ENCODE measurements at places on chromosomes 16 and 17. TPM values are rescaled to one million over a fixed set of nuclear protein-coding genes. Genes with fewer than 3 reads are reported as not detected.

Gene VEZF1
- 22.0 TPM for total RNA-seq

Gene ZFHX3
- 0.72 TPM for total RNA-seq

Gene RASL10B
- total RNA-seq = 0.96 TPM

Gene NEURL4
- total RNA-seq = 21.9 TPM

Gene RPS6KB1
- 42.1 TPM for total RNA-seq

Gene RUNDC3A
- not detected for total RNA-seq

Gene SLC35B1
- total RNA-seq = 39.5 TPM

Gene DCTPP1
- total RNA-seq = 73.0 TPM

Gene CES4A
- 5.1 TPM for total RNA-seq

Gene SEZ6L2
- 0.31 TPM for total RNA-seq

Gene CACNG1
- not detected for total RNA-seq

Gene P2RX5
- 47.4 TPM for total RNA-seq

Gene MVD
- 90.5 TPM for total RNA-seq

Gene TBC1D3
- total RNA-seq = not detected

Gene PPP1R27
- not detected for total RNA-seq

Gene TMEM114
- total RNA-seq = not detected

Gene TMEM92
- not detected for total RNA-seq

Gene ENPP7
- not detected for total RNA-seq

Gene SAMD14
- total RNA-seq = 1.3 TPM

Gene MYH13
- not detected for total RNA-seq

Gene DCAF7
- 103 TPM for total RNA-seq

Gene PROCA1
- 3.1 TPM for total RNA-seq

Gene BAIAP3
- 0.10 TPM for total RNA-seq

Gene MYL4
- total RNA-seq = not detected

Gene CHRNE
- total RNA-seq = 0.38 TPM

Gene ZDHHC1
- total RNA-seq = 0.32 TPM

Gene OR1A1
- not detected for total RNA-seq

Gene TEKT3
- total RNA-seq = not detected

Gene LGALS9C
- total RNA-seq = 0.45 TPM

Gene CMTM4
- 4.7 TPM for total RNA-seq

Gene PPY
- total RNA-seq = not detected

Gene CACNG5
- total RNA-seq = not detected

Gene NTN1
- 0.47 TPM for total RNA-seq

Gene SCN4A
- 0.10 TPM for total RNA-seq

Gene NPIPA5
- total RNA-seq = 13.1 TPM

Gene PRAC2
- not detected for total RNA-seq

Gene CLEC18A
- total RNA-seq = 0.19 TPM

Gene RNF40
- total RNA-seq = 51.1 TPM

Gene CSHL1
- not detected for total RNA-seq

Gene CPHXL2
- not detected for total RNA-seq

Gene OR3A3
- total RNA-seq = not detected

Gene UTP4
- total RNA-seq = 69.8 TPM

Gene KRT25
- total RNA-seq = not detected

Gene NOG
- total RNA-seq = 2.4 TPM

Gene GLIS2
- total RNA-seq = 0.12 TPM

Gene CFAP97D1
- not detected for total RNA-seq

Gene MT1A
- not detected for total RNA-seq

Gene ADAP2
- total RNA-seq = 0.52 TPM

Gene TP53TG3F
- total RNA-seq = not detected

Gene GINS2
- total RNA-seq = 60.7 TPM

Data from activated naive CD4-positive, alpha-beta T cell treated with anti-CD3 and anti-CD28 coated beads for 36 hours (primary cell).